ENCODE measurements at places on chromosomes 1 and 21. TPM values are rescaled to one million over a fixed set of nuclear protein-coding genes. Genes with fewer than 3 reads are reported as not detected.

Gene S100A1
- total RNA-seq = not detected

Gene VSIG8
- 0.34 TPM for total RNA-seq

Gene CATSPERE
- total RNA-seq = 0.43 TPM

Gene BNIPL
- total RNA-seq = 7.5 TPM

Gene CCDC24
- 2.4 TPM for total RNA-seq

Gene PEX14
- 25.2 TPM for total RNA-seq

Gene CELA2A
- not detected for total RNA-seq

Gene HAPLN2
- total RNA-seq = not detected

Gene COL24A1
- total RNA-seq = under 0.01 TPM

Gene OR2T2
- total RNA-seq = not detected

Gene PLA2G2F
- total RNA-seq = not detected

Gene UAP1
- total RNA-seq = 122 TPM

Gene CD53
- total RNA-seq = not detected

Gene MCOLN3
- 4.4 TPM for total RNA-seq

Gene ZNF691
- 4.4 TPM for total RNA-seq

Gene FMO5
- total RNA-seq = 0.21 TPM

Gene TMEM54
- 106 TPM for total RNA-seq

Gene SRGAP2B
- total RNA-seq = 34.2 TPM

Gene WLS
- total RNA-seq = 35.5 TPM

Gene PCAT6
- 0.68 TPM for total RNA-seq

Gene OR14K1
- total RNA-seq = not detected

Gene CLCA1
- not detected for total RNA-seq

Gene LMO4
- 63.6 TPM for total RNA-seq

Gene CNR2
- not detected for total RNA-seq

Gene AURKAIP1
- 110 TPM for total RNA-seq

Gene KCNA3
- total RNA-seq = not detected

All from nasal cavity respiratory epithelium epithelial cell of viscerocranial mucosa (primary cell).